ENCODE measurements at places on chromosomes 11 and 22. TPM values are rescaled to one million over a fixed set of nuclear protein-coding genes. Genes with fewer than 3 reads are reported as not detected.

Gene AIFM3
- not detected for polyA plus RNA-seq

Gene APOBEC3B
- polyA plus RNA-seq: 11.9 TPM

Gene SYT7
- 0.72 TPM for polyA plus RNA-seq

Gene CCDC81
- polyA plus RNA-seq: not detected

Gene MUC15
- 0.06 TPM for polyA plus RNA-seq

Gene CATSPERZ
- polyA plus RNA-seq: not detected

Gene MOGAT2
- polyA plus RNA-seq: not detected

Gene CFAP68
- polyA plus RNA-seq: 20.2 TPM

Gene ST14
- not detected for polyA plus RNA-seq

Gene KCNQ1OT1
- 0.28 TPM for polyA plus RNA-seq

Gene MAFF
- 34.6 TPM for polyA plus RNA-seq

Gene TENM4
- polyA plus RNA-seq: 0.48 TPM

Gene TCN2
- 4.8 TPM for polyA plus RNA-seq

DNA sequence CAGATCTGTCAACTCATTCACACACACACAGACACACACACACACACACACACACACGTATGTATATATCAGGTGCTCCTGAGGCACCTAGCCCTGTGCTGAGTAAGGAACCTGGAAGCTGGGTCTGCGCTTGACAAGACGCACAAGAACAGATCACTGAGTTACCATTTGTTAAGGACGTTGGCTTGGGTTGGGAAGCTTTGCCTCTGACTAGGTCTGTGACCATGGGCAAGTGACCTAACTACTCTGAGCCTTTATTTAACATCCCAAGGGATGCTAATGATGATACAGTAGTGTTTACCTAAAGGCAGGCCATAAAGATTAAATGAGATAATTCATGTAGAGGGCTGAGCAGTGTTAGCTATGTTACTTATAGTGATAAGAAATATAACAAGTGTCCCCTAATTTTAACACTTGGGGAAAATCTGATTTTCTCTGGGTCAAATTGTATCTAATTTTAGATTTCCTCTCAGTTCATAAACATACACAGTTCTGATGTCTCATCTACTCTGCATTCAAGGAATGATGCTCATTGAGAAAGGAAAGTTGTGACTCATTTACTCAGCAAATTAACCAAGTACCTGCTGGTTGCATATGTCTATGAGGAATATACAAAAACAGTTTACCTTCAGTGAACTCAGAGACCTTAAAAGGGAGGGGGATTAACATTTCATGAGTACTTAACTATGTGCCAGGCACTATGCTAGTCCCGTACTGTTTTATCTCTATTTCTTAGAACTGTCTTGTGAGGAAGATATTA is 13.6 kb downstream of the RNF185 start:
- peak; percentile 93 for DNase-seq

DNA sequence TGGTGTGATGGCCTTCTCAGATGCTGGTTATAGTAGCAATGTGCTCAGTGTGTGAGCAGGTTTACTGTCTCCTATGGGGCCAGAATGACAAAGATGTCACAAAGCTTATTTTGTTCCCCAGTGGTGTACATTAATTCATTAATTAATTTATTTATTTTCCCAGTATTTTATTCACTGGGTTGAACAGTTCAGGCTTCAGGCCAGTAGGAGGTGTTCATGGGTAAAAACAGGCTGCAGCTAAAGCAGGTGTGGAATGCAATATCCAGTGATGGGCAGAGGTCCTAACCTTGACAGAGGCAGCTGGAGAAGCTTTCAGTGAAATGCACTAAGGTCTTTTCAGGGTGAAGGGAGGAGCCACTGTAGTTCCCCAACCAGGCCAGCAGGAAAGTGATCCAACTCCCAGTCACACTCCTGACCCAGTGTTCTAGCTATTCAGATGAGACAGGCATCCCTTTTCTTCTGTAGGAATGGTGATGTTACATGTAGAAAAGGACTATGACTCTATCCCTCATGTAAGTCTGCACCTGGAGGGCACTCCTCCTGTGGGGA is 7.8 kb upstream of the FANCF start:
- DNase-seq: no peak

GRCh38 chr11:86632499-86633269 is 39.7 kb downstream of the ME3 start:
- peak; percentile 99 for DNase-seq

- DNase-seq: no peak
These were observed 601.6 kb downstream of the BRD1 start for GRCh38 chr22:49226096-49226495.

- peak; percentile 50 for DNase-seq
These were observed 14.1 kb upstream of the PGM2L1 start for GRCh38 chr11:74412321-74412720.

- DNase-seq: no peak
These were observed 3.2 kb downstream of the DTX4 start for GRCh38 chr11:59175091-59175501.

DNA sequence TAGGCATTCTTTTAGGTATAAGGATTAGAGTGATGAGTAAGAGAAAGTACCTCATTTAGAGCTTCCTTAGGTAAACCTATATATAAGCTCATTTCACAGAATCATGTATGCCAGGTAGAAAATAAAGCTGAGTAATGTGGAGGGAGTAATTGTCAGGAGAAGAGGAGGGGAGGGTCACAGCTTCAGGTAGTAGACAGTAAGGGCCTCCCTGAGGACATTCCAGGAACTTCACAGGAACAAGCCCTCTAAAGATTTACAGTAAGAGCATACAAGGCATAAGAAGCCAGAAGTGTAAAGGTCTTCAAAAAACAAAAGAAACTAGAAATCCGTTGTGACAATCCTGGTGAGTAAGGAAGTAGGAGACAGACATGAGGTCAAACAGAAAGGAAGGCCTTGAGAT is 57.6 kb downstream of the USP47 start:
- DNase-seq: no peak

GRCh38 chr11:95067039-95067840 is 521 bp downstream of the SRSF8 start:
- peak; percentile 91 for DNase-seq

DNA sequence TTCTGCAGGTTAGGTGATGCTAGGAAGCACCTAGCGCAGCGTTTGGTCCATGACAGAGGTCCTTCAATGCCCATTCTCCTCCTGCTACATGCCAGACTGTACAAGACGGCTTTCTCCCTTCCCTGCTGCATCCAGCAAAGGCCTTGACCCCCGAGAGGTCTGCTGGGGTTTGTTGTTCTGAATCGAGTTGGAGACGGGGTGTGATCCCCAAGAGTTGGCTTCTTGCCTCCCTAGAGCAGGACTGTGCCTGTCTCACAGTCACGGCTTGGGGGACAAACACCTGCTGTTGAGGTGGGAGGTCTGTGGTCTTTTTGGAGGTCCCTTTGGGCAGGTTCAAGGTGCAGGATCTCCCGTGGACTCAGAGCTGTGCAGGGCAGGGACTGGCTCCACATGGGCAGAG is 352.3 kb upstream of the B3GAT1 start:
- DNase-seq: no peak

GRCh38 chr11:40134820-40135570 is 1324.5 kb downstream of the LRRC4C start:
- no peak for DNase-seq

DNA sequence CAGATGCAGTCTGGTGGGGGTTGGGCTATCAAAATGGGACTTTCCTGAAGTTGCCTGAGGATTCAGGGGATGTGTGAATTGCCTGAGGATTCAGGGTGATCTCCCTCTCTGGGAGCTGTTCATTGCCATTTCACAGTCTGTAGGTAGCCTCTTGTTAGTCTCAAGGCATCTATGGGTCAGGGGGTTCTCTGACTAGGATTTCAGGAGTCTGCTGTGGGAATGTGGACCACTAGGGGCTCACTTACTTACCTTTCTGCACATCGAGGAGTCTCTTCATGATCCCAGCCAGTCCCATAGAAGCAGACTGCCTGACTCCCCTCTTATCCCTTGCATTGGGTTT is 54.0 kb downstream of the KCNQ1OT1 start:
- DNase-seq: no peak

DNA sequence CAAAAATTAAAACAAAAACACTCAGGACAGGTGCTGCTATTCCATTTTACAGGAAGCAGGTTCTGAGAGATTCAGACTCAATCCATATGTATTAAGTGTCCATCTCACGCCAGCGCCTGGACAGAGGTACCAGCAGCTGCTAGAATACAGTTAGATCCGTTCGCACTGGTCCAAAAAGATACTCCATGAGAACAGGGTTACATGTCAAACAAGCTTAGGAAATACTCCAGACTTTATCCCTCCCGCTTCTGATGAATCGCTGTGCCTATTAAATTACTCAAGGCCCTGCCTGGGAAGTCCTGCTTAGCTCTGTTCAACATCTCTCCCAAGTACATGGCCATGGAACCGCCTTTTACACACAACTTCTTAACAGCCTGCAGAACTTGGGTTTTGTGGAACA is 50.2 kb upstream of the SLC35C1 start:
- no peak for DNase-seq

DNA sequence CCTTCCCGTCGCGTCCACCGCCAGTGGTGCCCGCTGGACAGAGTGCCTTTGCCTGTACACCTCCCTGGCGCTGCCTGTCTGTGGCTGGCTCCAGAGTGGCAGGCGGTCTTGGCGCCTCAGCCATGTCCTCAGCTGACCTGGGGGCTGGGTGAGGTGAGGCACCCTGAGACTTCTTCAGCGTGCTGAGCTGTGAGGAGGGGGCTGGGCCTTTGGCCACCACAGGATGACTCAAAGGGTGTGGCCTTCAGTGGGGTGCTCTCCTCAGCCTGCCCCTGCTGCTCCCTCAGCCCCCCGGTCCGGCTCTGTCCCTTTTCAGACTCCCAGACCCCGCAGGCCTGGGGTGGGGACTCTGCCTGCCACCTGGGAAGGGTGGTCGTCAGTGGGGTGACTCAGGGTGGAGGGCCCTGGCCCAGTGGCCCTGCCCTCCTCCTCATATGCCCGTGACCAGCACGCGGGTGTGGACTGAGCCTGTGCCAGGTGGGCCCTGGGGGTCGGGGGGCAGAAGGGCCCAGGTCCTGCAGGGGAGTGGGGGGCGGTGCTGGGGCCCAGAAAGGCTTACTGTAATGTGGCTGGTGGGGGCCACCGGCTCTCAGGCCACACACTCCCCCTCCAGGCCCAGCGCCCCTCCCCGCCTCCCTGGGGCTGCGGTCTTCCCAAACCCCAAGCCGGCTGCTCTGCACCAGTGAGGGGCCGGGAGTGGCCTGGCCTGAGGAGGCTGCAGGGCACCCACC is 15.9 kb downstream of the CRELD2 start:
- DNase-seq: peak; percentile 62

- peak; percentile 32 for DNase-seq
These were observed 58.1 kb downstream of the LRP5 start for GRCh38 chr11:68370211-68371111.

DNA sequence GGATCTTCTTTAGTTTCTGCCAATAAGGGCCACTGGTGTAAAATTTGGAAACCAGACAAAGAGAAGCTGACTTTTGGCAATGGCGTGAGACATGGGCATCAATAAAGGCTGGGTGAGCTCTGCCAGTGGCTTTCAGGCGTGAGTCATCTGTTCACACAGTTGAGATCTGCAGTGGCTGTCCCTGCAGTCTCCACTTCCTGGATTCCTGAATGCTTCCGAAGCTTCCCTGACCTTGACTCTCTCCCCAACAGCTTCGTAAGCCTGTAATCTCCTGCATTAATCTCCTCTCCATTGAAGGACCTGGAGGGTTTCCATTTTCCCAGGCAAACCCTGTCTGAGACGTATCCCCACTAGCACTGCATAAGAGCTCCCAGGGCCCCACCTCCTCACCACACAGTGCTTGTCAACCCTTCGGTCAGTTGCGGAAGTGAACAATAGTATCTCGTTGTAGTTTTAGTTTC is 574.7 kb downstream of the TBC1D22A start:
- DNase-seq: peak; percentile 77

- no peak for DNase-seq
These were observed 6.3 kb downstream of the SYT7 start for GRCh38 chr11:61574611-61575010.

- DNase-seq: no peak
These were observed 84.2 kb downstream of the ZNF280B start for GRCh38 chr22:22424210-22424800.

- DNase-seq: no peak
These were observed 8.2 kb downstream of the DUSP8 start for GRCh38 chr11:1563697-1564534.

Data from GM23248 (cell line).